D721Med (cell line): ENCODE measurements at places on chromosomes 5 and 9.
A peak's percentile ranks its signal among the peaks of the same experiment; 100 is the strongest.

DNA sequence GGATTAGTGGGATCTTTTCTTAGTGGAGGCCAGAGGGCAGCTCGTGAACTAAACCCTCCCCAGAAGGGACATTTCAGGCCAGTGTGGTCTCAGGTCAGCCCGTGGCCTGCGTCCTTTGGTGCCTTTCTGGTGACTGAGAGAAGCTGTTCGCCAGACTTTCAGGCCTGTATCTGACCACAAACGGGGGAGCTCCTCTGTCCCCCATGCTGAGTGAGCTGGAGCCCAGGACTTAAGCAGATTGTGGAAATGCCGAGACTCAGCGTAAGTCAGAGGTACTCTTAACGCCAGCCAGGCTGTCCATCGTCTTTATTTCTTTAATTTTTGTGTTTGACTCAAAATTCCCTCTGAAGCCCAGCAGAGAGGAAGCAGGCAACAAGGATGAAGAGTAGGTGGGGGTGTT lies 54.8 kb upstream of the NCS1 start:
- DNase-seq = no peak

- no peak for DNase-seq
Observed at GRCh38 chr5:67375606-67376005, 179.0 kb upstream of the CD180 start.

DNA sequence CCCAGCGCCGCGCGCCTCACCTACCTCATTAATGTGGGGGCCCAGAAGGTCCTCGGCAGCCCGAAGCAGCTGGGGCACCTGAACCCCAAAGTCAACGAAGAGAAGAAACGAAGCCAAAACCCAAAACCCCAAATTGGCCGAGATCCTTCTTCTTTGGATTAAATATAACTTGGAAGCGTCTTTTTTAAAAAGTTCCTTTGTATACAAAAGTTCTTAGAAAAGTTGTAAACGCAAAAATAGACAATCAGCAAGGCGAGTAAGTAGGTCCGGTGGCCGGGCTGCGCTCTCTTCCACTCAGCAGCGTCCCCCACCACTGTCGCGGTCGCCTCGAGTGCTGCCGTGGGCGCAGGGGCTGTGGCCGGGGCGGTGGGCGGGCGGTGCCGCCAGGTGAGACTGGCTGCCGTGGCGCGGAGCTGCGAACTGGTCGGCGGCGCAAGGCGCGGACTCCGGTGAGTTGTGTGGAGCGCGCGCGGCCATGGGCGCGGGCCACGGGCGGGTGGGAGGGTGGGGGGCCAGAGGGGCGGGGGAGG lies 360 bp downstream of the KLF4 start:
- no peak for DNase-seq

DNA sequence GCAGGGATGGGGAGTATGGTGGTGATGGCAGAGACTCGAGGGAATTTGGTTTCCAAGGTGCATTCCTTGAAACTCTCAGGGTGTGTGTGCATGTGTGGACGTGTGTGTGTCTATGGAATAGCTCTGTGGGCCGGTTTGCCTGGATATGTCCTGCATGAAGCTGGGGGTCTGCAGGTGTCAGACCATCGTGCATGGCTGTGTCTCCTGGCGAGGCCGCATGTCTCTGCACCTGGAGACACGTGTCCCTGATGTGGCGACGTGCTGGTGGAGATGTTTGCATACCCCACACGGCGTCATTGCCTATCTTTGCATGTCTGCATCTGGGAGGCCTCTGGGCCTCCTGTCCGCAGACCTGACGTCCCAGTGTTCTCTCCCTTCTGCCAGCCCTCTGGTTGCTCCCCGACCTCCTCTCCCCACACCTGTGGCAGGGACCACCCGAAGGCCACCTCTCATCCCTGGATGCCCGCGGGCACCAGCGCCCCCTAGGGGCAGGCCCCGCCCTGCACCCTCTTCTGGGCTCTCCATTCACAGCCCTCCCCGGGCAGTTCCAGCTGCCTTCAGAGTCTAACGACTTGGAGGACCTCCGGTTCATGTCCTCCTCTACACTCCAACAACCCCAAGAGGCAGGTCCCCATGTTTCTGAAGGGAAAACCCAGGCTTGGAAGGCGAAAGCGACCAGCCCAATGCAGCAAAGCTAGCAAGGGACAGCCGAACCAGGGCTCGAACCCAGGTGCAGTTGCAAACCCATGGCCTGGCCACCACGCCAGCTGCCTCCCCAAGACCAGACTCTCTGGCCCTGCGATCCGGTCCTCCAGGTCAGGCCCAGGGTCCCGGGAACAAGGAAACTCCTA lies 88.6 kb downstream of the LMX1B start:
- DNase-seq = peak; percentile 57

DNA sequence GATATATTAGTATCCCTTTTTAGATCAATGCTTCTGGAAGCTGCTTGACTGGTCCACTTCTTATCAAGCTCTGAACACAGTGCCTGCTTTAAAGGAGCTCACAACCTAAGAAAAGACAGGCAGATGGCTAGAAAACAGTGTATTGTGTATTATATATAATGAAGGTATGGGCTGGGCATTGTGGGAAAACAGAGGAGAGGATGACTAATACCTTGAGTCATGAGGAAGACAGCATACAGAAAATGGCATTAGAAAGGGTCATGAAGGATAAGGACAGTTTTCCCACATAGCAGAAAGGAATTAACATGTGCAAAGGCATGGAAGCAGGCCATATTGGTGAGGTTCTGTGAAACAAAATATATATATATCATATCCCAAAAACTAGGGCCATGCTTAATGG lies 309.6 kb downstream of the MLLT3 start:
- no peak for DNase-seq

DNA sequence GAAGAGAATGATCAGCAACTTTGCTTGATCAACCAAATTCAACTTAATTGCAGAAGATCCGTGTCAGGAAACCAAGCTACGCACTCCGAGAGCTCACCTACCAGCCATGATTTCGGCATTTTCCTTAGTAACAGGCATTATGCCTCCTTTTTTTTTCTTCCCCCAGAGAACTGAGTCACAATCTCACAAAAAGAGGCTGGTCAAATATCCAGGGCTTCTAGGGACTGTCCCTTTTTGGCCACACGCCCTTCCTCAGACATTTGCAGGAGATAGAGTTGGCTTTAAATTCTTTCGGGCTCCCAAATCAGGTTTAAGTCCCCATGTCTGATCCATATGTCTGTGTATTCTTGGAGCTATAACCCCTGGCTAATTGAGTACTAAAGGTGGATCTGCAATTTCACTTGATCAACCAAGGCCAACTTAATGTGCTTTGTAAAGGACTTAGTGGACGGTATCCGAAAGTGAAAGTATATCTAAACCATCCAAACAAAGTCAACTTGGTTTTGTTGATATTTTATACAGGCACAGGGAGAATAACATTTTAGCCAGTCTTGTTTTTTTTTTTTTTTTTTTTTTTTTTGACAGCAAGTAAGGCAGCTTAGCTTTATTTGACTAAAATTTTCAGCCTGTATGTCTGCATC lies 100.8 kb upstream of the TBCA start:
- DNase-seq = no peak

DNA sequence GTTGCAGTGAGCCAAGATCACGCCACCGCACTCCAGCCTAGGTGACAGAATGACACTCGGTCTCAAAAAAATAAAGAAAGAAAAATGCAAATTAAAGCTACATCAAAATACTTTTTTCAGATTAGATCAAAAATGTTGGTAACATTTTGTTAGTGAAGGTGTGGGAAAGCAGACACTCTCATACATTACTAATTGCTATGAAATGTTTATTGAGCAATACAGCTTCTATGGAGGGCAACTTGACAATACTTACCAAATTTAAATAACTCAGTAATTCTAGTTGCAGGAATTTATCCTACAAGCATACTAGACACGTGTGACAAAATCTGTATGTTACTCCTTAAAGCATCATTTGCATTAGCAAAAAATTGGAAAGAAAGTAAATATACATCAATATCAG lies 4.1 kb downstream of the TRIM23 start:
- DNase-seq = no peak

GRCh38 chr5:135341696-135342550 lies 57.1 kb downstream of the MACROH2A1 start:
- no peak for DNase-seq

GRCh38 chr5:65769539-65769938 lies 47.5 kb downstream of the NLN start:
- no peak for DNase-seq
